Activated CD8-positive, alpha-beta T cell treated with anti-CD3 and anti-CD28 coated beads for 36 hours (primary cell): ENCODE measurements at places on chromosomes 4 and X. TPM values are rescaled to one million over a fixed set of nuclear protein-coding genes. Genes with fewer than 3 reads are reported as not detected.

GRCh38 chrX:85203461-85203970 lies 40.1 kb downstream of the SATL1 start:
- DNase-seq: no peak

DNA sequence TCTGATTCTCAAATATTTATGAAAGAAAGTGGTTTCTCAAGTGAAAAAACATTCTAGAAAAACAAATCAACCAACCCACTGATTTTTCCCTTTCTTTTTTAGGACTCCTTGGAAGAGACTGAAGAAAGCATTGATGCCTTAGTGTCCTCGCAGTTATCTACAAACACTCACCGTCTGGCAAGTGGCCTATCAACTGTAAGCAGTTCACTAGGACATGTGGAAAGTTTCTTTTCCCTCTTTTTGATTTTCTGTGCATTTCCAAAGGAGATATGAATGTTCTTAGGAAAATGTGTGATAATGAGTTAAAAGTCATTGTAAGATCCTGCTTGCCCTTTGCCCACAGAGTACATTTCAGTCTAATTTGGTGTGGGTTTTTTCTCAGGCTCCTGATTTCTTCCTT lies 95.9 kb downstream of the SYTL5 start:
- DNase-seq: no peak

- DNase-seq: no peak
These were observed 1.4 kb downstream of the CD99 start for GRCh38 chrX:2692221-2693112.

GRCh38 chr4:119016636-119017035 lies 119.0 kb upstream of the MYOZ2 start:
- DNase-seq: no peak

DNA sequence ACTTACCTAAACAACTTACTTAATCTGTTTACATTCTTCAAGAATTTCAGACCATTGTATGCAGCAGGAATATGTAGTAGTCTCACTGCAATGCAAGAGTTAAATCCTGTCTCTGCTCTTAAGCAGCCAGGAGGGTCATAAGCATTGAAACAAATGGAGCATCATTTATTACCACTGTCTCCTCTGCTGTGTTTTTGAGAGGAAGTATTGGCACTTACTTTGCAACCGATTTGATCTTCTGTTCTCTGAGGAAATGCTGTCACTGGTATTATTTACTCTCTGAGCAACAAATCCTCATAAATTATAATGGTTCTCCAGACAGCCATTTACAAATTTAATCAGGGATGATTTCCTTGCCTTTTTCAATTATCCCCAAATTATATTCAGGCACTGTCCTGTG lies 1367.1 kb downstream of the STIM2 start:
- DNase-seq: no peak

DNA sequence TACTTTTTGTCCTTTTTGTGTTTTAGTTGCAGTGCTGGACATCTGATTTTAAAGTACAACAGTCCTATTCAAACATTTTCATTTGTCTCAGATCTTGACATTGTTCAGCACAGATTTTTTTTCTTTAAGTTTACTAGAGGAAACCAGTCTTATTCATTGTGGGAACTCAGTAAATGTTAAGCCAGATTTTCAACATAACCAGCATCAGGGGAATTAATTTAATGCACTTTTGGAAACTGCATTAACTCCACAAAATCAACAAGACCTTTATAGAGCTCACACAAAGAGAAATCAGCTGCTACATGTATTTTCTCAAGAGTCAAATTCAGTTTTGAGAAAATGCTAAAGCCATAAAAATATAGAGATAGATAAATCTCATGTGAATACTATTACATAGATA lies 9.9 kb downstream of the CPE start:
- no peak for DNase-seq

- peak; percentile 7 for DNase-seq
These were observed 213.6 kb downstream of the PALLD start for GRCh38 chr4:168710353-168710946.

- DNase-seq: no peak
These were observed 611.8 kb downstream of the SPOCK3 start for GRCh38 chr4:166622425-166622977.

GRCh38 chr4:85475631-85476233 lies 782 bp downstream of the ARHGAP24 start:
- DNase-seq: no peak

DNA sequence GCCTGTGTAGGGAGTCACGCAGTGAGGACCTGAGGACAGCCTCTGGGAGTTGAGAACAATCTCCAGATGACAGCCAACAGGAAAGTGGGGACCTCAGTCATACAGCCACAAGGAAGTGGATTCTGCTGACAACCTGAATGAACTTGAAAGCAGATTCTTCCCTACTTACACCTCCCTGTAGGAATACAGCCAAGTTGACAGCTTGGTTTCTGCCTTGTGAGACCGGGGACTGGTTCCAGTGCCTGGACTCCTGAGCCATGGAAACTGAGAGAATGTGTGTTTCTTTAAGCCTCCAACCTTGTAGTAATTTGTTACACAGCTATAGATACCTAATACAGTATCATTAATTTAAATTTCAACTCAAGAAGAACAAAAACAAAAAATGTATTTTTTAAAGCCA lies 107.5 kb downstream of the CNKSR2 start:
- no peak for DNase-seq

DNA sequence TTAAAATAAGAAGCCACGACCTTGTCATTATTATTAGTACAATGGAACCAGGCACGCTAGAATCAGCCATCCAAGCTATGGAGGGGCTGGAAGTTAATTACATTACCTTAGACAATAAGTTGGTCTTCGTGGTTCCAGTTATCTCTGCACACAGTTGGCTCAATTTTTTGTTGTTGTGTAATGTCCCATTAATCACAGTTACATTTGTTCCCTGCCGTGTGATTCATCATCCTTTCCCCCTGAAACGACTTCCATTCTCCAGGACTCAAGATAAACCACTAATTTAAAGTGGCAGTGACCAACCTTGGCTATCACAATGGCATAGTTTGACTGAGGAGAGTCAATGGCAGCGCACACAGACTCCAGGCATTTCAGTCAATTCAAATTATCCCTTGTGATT lies 905.0 kb downstream of the RAB28 start:
- DNase-seq: no peak

GRCh38 chr4:64584125-64584524 lies 174.9 kb upstream of the TECRL start:
- DNase-seq: no peak

The SPANXC gene
- total RNA-seq: not detected

The SMPX gene
- not detected for total RNA-seq

The NXF3 gene
- total RNA-seq: not detected

The TMEM144 gene
- total RNA-seq: not detected

The PRSS12 gene
- not detected for total RNA-seq

The RTL5 gene
- total RNA-seq: 0.31 TPM

The FABP2 gene
- total RNA-seq: not detected

The PLRG1 gene
- total RNA-seq: 121 TPM
